ENCODE measurements at places on chromosomes 3 and 15. TPM values are rescaled to one million over a fixed set of nuclear protein-coding genes. Genes with fewer than 3 reads are reported as not detected.

DNA sequence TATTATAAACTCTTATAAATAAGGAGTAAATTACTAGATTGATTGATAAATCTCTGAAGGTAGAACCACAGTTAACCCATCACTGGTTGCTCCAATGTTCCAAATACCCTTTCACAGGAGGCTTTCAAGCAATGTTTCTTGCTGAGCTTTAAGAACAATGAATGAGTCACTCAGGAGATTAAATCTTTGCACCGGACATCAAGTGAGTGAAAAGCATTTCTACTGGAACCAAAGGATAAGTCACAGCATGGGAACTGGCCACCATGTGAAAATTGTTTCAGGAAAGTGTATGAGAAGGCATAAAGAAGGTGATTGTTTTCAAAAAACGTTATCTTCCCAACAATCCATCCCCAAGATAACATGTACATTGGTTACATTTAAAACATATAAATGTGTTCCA lies 90.6 kb downstream of the CNTN3 start:
- no peaks in the 10 kb centered on the region for H3K36me3 ChIP-seq
- H3K4me3 ChIP-seq = no peak overlapping the region
- H3K27me3 ChIP-seq = no peaks in the 10 kb centered on the region
- H3K27ac ChIP-seq = no peak overlapping the region

- no peaks in the 10 kb centered on the region for H3K4me1 ChIP-seq
- no peak for DNase-seq
- H3K4me3 ChIP-seq = no peak overlapping the region
These were observed 899.1 kb downstream of the SI start for GRCh38 chr3:164179110-164179774.

PPP2R3A gene
- total RNA-seq = 94.9 TPM

DNA sequence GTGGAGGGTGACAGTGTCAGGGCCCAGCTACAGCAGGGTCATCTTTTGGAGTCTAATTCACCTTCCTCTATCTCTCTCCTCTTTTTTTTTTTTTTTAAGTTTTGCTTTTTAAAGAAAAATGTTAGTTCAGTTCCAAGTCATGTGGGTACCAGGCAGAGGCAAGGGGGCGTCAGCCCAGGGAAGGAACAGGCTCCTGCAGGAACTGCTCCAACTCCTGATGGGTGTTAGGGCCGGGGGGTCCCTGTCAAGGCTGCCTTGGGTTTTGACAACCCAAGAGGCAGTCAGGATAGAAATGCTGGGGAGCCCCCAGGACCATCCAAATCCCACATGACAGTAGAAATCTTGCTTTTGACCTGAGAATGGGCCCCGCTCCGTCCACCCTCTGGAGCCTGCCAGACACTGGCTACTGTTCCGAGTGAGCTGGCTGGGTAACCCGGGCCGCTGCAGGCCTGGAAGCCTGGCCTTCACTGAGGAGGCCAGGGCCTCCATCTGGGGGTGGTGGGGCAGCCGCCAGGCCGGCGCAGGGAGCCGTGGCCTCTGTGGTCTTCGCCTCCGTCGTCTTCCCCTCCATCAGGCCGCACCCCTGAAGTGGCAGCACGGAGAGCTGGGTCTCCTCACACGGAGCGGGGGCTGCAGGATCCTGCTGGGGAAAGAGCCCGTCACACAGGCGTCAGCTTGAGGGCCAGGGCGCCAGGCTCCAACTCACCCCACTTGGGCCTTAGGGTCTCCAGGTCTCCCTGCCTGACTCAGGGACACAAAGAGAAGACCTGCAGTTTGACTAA lies 24.2 kb downstream of the RNU5B-1 start:
- no peaks in the 10 kb centered on the region for H3K36me3 ChIP-seq
- H3K27ac ChIP-seq = no peak overlapping the region
- H3K4me1 ChIP-seq = peaks cover 11% of the 10 kb centered on the region
- no peak overlapping the region for H3K4me3 ChIP-seq

DNA sequence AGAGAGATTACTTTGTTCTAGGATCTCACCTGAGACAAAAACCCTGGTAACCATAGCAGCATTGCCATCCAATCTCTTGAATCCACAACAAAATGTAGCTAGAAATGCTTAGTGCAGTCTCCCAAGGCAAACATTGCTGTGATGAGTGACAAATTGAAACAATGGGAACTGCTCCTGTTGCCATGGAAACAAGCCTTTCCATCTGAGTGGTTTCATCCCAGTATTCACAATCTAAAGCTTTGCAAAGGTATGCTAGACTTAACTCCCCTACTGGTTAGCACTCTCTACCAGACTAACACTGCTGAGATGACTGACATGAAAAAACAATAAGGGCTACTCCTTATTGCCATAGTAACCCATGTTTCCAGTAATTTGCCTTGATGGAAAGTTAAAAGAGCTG lies 172.6 kb upstream of the CNTN3 start:
- no peaks in the 10 kb centered on the region for H3K27me3 ChIP-seq
- no peak for DNase-seq
- H3K4me3 ChIP-seq = no peak overlapping the region
- no peaks in the 10 kb centered on the region for H3K36me3 ChIP-seq
- no peaks in the 10 kb centered on the region for H3K4me1 ChIP-seq

SAMD7 gene
- not detected for total RNA-seq

GASK1A gene
- total RNA-seq = 1.6 TPM

GRCh38 chr3:189001559-189001958 lies 170.2 kb upstream of the TPRG1 start:
- peaks cover 4% of the 10 kb centered on the region for H3K27me3 ChIP-seq
- no peaks in the 10 kb centered on the region for H3K36me3 ChIP-seq
- H3K27ac ChIP-seq = no peak overlapping the region
- no peak for DNase-seq
- H3K4me3 ChIP-seq = no peak overlapping the region
- no peaks in the 10 kb centered on the region for H3K4me1 ChIP-seq

DNA sequence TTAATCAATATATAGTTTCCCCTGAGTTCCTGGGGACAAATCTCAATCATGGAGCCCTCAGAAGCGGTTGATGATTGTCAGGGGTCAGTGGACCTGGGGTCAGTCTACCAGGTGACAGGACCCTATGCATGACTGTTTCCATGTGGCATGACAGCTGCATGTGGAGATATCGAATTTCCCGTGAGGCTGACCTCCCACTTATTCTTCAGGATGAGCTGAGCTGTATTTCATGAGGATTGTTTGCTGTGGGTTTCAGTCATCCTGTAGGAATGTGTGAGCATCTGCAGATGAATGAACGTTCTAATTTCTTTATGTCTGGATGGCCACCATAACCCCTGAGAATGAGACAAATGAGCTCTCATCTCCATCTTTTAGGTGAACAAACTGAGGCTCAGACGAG lies 93.0 kb upstream of the HES1 start:
- H3K4me1 ChIP-seq = peaks cover 15% of the 10 kb centered on the region
- no peak for DNase-seq
- no peak overlapping the region for H3K27ac ChIP-seq
- H3K36me3 ChIP-seq = no peaks in the 10 kb centered on the region

CAND2 gene
- 76.2 TPM for total RNA-seq

GRCh38 chr15:78216276-78217104 lies 17.9 kb downstream of the ACSBG1 start:
- peak; percentile 79 for DNase-seq
- peaks cover 75% of the 10 kb centered on the region for H3K4me1 ChIP-seq
- H3K27ac ChIP-seq = peak overlapping the region; percentile 85
- no peaks in the 10 kb centered on the region for H3K36me3 ChIP-seq
- peaks cover 4% of the 10 kb centered on the region for H3K27me3 ChIP-seq
- H3K4me3 ChIP-seq = no peak overlapping the region

- no peaks in the 10 kb centered on the region for H3K27me3 ChIP-seq
- peak overlapping the region; percentile 23 for H3K27ac ChIP-seq
- H3K4me1 ChIP-seq = peaks cover 57% of the 10 kb centered on the region
- no peaks in the 10 kb centered on the region for H3K36me3 ChIP-seq
These were observed 90.6 kb downstream of the MYO5A start for GRCh38 chr15:52438047-52438446.

- H3K36me3 ChIP-seq = peaks cover 19% of the 10 kb centered on the region
- peaks cover 52% of the 10 kb centered on the region for H3K4me1 ChIP-seq
- peak; percentile 23 for DNase-seq
These were observed 976 bp upstream of the ABTB1 start for GRCh38 chr3:127671523-127672428.

GRCh38 chr15:36156879-36157427 lies 422.5 kb upstream of the CDIN1 start:
- peak; percentile 45 for DNase-seq
- peak overlapping the region; percentile 54 for H3K27ac ChIP-seq
- no peaks in the 10 kb centered on the region for H3K27me3 ChIP-seq

DNA sequence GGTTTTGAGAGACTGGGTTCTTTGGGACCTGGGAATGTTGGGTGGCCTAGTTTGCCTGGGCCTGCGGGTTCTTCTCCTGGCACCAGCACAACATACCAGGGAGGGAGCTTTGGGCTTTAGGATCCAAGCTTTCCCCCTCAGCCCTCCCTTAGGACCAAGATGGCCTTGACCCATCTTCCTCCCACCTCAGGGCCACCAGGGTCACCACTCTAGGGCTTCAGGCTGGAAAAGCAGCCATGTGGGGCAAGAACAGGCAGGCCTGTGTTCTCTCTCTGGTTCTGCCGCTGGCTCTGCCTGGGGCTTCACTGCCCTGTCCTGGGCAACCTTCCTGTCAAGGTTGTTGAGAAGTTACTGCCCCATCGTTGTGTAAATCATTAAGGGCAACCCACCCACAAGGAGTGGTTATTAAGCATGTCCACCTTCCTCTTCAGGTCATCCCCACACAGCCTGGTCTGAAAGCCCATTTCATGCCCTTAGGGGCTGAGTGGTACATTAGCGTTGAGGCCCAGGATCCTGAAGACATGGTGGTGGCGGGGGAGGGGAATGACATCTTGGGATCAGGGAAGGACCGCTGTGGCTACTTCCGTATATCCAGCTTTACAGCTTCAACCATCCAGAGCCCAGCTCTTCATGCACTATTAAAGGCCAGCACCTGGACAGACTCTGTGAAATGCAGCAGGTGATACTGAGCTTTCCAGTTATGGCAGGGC lies 652 bp downstream of the DUOX1 start:
- H3K4me3 ChIP-seq = peak overlapping the region; percentile 63
- H3K36me3 ChIP-seq = no peaks in the 10 kb centered on the region
- peaks cover 24% of the 10 kb centered on the region for H3K4me1 ChIP-seq
- no peak for DNase-seq

PGBD4 gene
- total RNA-seq = 2.0 TPM

DNA sequence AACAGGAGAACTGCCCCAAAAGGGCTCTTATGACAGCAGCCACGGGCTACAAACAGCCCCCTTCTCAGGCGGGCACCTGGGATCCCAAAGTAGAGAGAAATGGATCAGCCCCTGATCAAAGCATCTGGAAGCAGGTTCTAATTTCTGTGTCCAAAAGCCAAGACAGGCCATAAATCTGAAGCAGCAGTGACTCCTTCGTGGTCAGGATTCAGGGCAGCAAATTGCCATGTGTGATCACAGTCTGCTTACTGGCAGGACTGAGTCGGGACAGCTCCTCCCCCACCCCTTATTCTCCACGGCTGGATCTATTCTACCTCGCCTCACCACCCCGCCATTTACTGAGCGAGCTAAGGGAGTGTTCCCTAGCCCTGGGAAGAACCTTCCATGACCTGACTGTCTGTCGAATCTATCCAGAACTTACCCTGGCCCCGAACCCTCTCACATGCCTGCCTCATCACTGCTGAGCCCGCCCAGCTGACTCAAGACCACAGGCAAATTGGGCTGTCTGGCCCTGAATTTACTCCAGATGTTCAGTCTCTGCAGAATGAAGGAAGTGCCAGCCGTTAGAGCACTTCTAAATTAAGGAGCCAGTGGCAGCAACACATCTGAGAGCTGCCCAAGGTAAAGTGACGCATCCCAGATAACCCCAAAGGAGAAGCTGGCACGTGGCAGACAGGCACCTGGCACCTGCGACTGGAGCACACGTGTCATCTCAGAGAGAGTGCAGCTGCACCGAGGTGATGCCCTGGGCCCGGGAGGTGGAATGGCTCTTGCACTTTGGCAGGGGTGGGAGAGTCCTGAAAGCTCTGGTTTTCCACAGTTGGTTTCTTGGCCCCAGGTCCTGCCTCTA lies 1.3 kb downstream of the LRRC15 start:
- H3K27me3 ChIP-seq = peaks cover 54% of the 10 kb centered on the region
- no peak overlapping the region for H3K4me3 ChIP-seq
- H3K27ac ChIP-seq = no peak overlapping the region
- DNase-seq = no peak

GRCh38 chr3:197010556-197011351 lies 18.9 kb downstream of the MELTF start:
- H3K27me3 ChIP-seq = peaks cover 10% of the 10 kb centered on the region
- H3K36me3 ChIP-seq = no peaks in the 10 kb centered on the region
- H3K4me1 ChIP-seq = no peaks in the 10 kb centered on the region
- no peak overlapping the region for H3K27ac ChIP-seq
- no peak for DNase-seq

DNA sequence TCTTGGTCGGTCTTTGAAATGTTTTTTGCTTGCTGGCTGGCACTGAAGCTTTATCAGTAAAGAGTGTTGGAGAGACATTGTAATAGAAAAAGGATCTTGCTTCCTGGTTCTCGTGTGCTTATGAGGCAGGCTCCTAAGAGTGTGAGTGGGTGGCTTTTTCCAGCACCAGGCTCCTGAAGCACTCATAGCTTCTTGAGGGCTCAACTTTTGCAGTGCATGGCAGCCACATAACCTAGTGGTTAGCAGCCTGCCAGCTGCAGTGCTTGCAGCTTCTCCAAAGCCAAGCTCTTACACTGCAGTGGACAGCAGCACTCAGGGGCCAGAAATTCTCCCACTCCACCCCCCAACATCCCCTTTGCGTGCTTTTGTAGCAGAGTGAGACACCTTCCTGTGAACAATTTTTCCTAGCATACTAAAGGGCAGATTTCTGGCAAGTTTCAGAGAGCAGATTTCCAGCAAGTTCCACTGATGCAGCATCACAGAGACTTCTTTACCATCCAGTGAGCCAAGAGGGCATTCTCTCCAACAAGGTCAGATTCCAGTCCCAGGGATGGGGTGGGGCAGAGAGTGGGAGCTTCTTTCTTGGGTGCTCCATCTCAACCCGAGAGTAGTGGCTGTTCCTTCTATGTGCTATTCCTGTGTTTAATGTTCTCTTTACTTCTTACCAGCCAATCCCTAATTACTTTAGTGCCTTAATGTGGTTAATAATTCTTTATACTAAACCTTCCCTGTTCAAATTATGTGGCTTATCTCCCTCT lies 15.8 kb upstream of the ARHGEF26 start:
- H3K36me3 ChIP-seq = no peaks in the 10 kb centered on the region
- no peaks in the 10 kb centered on the region for H3K27me3 ChIP-seq
- H3K4me3 ChIP-seq = no peak overlapping the region
- no peak for DNase-seq

GRCh38 chr15:67859331-67859946 lies 19.6 kb upstream of the RNU6-1 start:
- no peaks in the 10 kb centered on the region for H3K36me3 ChIP-seq
- no peak overlapping the region for H3K27ac ChIP-seq
- peaks cover 11% of the 10 kb centered on the region for H3K4me1 ChIP-seq
- no peak overlapping the region for H3K4me3 ChIP-seq

GRCh38 chr3:171883257-171883892 lies 40.2 kb downstream of the TMEM212 start:
- no peak for DNase-seq
- no peak overlapping the region for H3K27ac ChIP-seq
- no peak overlapping the region for H3K4me3 ChIP-seq

KIF23 gene
- total RNA-seq = 0.38 TPM

PDCD7 gene
- 14.5 TPM for total RNA-seq
